ENCODE measurements at places on chromosomes 12 and 14. TPM values are rescaled to one million over a fixed set of nuclear protein-coding genes. Genes with fewer than 3 reads are reported as not detected.

The BDKRB1 gene
- not detected for total RNA-seq

The ENO2 gene
- 79.0 TPM for total RNA-seq

The VRTN gene
- 1.5 TPM for total RNA-seq

The MEG3 gene
- 31.0 TPM for total RNA-seq

The LPAR5 gene
- total RNA-seq: 0.27 TPM

DNA sequence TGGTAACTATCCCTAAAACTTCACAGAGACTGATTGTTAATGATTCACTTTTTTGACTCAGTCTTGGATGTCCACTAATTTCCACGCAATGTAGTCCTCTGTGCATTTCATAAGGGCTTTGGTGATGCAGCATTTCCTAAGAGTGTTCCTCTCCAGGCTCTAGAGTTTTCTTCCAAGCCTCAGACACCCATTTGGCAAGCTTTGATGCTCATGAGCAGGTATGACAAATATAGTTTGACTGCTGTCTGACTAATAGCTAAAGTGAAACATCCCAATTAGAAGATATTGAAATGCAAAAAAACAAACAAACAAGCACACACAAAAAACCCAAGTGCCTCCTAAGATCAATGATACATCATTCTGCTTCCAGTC is 1.5 kb upstream of the VAMP1 start:
- DNase-seq: no peak

GRCh38 chr14:50808053-50808452 is 22.9 kb downstream of the NIN start:
- DNase-seq: no peak

DNA sequence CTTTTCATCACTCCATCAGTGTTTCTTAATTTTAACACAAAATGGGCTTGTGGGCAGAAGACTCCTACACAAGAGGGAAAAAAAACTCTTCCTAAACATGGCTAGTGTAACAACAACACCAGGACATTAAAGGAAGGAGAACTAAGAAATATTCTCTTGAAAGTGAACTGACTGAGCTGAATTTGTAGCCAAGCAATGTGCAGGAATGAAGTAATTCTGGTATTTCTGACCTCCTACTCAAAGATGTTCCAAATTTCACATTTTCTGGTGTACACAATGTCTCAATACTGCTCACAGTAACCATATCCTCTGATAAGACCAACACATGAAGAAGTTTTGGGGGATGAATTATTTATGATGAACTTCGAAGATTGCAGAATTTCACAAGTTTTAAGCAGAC is 357.3 kb downstream of the DUSP6 start:
- no peak for DNase-seq

DNA sequence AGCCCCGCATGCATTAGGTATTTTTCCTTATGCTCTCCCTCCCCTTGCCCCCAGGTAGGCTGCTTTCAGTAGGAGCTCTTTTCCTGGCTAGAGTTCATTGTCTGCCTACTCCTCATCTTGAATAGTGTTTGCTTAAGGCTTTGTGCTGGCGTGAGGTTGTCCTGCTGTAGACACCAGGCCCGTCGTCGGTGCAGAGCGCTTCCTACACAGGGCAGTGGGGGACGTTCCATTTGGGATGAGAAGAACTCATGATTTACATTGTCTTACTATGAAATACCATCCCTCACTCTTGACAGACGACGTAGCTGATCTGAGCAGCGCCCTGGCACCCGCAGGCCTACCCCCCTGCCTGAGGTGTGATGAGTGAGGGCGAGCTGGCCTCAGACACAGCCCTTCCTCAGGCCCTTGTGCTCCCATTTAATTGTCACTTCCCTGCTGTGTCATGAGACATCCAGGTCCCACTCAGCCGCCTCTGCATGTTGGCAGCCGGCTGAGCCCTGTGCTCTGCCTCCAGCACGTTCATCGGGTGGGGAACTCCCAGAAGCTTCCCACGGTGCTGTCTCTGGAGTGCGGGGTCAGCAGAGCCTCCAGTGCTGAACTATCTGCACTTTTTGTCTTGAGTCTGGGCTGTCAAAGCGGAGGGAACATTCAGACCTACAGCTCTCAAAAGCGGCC is 76.0 kb downstream of the WDR20 start:
- DNase-seq: no peak

GRCh38 chr14:86646696-86647690 is 1117.0 kb downstream of the FLRT2 start:
- DNase-seq: no peak

DNA sequence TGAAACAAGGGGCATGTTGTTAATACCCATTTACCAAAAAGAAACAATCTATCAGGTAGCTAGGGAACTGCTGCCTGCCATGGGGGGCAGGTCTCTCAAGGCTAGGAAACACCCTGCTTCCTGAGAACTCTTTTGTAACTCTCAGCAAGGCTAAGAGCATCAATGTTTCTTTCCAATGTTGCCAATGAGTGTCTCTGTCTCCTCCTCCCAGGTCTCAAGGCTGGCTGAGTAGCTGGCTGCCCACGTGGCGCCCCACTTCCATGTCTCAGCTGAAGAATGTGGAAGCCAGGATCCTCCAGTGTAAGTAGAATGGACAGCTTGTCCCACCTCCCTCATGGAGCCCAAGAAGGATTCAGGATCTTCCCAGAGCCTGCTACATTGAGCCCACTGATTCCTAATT is 3.4 kb downstream of the ABHD4 start:
- DNase-seq: no peak

DNA sequence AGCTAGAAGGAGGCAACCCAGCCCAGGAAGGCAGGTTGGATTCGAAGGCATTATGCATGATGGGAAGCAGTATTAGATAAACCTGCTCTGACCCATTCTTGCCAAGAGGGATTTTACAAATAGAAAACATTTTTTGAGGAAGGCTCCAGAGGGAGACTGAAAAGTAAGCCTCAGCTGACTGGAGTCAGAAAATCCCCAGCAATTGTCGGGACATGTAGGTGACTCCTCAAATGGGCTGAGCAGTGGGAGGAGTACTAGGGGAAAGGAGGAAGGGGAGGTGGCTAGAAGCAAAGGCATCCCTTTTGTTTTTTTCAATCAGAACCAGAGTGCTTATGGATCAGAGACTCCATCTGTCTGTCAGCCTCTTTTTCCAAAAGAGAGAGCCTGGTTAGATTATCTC is 138.1 kb upstream of the NTF3 start:
- no peak for DNase-seq

GRCh38 chr12:18470251-18470650 is 208.9 kb downstream of the PIK3C2G start:
- no peak for DNase-seq

DNA sequence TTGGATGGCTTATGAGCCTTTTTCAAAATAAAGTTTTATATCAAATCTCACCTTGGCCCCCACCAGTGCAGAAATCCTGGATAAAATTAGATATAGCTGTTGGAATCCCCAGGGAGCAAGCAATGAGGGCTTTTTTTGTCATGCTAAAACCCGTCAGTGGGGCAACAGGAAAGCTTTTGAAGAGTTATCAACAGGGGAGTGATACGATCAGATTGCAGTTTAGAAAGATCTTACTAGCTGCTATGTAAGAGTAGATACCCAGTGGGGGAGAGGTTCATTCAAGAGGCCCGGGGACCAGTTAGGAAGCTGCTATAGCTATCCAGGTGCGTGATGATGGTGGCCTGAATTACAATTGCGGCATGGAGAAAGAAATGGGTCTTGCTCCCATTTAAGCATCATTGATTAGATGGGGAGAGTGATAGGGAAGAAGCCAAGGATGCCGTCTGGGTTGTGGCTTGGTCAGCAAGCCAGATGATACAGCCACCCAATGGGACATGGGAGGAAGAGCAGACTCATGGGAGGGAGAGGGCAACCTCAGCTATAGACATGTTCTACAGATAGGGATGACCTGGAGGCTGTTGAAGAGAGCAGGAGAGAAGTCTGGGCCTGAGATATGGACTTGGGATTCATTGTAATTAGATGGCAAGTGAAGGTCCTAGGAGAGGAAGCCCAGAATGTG is 272.4 kb downstream of the DPF3 start:
- DNase-seq: peak; percentile 0

- no peak for DNase-seq
Observed at GRCh38 chr12:1418144-1418543, 176.2 kb downstream of the FBXL14 start.

DNA sequence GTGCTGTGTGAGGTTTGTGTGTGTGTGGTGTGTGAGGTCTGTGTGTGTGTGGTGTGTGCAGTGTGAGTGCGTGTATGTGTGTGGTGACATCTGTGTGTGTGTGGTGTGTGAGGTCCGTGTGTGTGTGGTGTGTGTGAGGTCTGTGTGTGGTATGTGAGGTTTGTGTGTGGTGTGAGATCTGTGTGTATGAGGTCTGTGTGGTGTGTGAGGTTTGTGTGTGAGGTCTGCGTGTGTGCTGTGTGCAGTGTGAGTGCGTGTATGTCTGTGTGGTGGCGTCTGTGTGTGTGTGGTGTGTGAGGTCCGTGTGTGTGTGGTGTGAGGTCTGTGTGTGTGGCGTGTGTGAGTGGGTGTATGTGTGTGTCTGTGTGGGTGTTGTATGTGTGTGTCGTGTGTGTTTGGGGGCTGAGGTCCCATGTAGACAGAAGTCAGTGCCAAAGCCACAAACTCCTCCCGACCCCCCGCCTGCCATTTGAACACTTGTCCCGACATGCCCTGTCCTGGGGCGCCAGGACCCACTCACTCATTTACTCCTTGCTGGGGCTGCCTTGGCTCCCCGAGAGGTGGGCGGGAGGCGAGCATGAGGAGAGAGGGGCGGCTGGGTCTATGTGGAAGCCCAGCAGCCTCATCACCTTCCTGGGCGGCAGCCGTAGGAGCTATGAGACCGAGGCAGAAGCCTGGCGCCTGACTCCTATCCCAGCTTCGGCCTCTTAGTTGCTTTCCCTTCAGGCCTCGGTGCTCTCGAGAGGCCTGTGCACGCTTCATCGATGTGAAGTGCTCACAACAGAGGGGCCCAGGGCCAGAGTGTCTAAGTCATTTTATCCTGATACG is 20.5 kb downstream of the RILPL1 start:
- no peak for DNase-seq

GRCh38 chr12:2877953-2878732 is 1.1 kb downstream of the RHNO1 start:
- no peak for DNase-seq

GRCh38 chr12:102095677-102096263 is 24.1 kb downstream of the NUP37 start:
- no peak for DNase-seq

DNA sequence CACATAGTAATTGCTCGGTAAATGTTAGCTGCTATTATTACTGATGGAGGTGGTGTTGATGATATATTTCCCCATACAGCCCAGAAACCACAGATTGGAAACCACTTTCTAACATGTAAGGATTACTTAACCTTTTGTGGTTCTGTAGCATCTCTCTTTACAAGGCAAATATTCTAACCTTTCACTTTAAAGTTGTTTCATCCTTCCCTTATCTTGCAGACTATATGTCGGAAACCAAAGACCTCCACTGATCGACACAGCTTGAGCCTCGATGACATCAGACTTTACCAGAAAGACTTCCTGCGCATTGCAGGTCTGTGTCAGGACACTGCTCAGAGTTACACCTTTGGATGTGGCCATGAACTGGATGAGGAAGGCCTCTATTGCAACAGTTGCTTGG is 75.8 kb downstream of the FRMD6 start:
- DNase-seq: no peak

DNA sequence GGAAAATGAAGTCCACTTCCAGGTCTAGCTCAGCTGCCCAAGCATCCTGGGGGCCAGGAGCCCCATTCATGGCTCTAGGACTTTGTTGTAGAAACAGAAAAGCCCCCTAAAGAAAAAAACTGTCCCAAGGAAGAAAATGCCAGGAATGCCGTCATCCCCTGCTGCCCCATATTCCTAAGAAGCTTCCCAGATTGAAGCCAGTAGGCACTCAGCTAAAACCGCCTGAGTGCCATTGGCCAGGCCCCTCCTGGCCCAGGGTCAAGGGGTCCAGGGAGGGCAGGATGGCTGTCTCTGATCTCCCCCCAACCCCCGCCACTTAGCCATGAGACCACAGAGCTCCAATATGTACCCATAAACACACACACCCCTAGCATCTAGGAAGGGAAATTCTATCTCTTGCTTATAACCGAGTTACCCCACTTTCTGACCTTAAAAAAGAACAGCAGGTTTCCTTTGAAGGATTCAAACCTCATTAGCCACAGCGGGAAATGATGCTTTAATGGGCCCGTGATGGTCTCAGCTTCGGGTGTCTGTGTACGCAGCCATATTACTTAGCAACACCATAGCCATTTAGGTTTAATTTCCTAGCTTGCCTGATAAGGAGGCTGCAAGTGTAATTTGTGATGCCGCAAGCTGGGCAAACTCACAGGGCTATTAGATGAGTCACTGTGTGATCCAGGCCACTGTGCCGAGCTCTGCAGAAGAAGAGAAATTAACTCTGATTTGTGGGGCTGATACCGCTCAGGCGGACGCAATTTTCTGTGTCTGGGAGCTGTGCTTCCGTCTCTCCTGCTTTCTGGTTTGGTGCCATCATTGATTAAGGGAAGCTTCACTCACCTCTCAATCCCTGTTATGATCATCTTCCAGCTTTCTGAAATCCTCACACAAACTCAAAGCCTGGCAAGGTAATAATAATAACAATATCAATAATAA is 84.2 kb downstream of the GCH1 start:
- DNase-seq: no peak

DNA sequence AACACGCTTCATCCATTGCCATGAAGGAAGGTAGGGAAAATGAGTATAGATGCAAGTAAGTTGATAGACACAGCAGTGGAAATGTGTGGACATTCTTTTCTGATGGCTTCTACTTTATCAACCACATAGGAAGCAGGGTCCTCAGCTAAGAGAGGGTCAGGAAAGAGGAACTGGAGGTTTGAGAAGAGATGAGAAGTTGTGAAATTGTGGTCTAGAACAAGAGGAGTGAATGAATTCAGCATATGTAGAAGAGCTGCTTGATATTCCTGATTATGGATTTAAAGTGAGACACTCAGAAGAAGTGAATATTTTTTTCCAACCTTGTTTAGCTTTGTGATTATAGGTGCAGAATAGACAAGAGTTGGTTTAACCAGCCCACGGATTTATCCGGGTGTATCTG is 128.5 kb downstream of the SLC15A5 start:
- no peak for DNase-seq

DNA sequence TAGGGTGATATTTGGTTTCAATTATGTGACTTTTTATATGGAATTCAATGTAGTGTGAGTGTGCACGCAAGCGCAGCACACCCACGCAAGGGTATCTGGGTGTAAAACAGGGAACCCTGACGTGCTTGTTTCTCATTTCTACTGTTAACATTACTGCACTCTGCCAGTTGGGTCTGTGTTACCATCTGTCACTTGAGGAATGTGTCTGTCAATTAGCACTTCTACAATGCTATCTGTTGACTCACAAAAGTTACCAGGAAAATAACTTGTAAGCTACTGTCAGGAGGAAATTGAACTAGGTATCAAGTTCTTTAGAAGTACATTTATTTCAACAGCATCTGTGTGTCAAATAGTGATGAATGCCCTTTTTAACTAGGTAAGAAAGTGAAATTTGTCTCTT is 695.5 kb upstream of the LRFN5 start:
- DNase-seq: no peak

DNA sequence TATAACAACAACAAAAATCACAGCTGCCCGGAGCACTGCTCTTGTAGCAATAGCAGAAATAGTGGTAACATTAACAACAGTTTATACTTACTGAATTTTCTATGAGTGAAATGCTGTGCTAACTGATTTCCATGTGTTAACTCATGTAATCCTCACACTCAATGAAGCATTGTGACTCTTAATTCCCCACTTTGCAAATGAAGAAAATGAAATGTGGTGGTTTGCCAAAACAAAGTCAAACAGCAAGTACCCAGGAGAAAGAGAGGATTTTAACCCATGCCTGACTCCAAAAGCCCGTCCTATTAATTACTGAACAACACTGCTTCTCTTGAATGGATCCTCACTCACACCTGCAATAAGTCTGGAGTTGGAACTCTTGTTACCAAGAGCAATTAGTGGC is 123.5 kb downstream of the MED13L start:
- no peak for DNase-seq

GRCh38 chr12:3364661-3365462 is 126.1 kb upstream of the PRMT8 start:
- no peak for DNase-seq
